ENCODE measurements at places on chromosomes 7 and 10.

- no peak for DNase-seq
Measured at GRCh38 chr7:157189405-157189804, 50.7 kb downstream of the UBE3C start.

DNA sequence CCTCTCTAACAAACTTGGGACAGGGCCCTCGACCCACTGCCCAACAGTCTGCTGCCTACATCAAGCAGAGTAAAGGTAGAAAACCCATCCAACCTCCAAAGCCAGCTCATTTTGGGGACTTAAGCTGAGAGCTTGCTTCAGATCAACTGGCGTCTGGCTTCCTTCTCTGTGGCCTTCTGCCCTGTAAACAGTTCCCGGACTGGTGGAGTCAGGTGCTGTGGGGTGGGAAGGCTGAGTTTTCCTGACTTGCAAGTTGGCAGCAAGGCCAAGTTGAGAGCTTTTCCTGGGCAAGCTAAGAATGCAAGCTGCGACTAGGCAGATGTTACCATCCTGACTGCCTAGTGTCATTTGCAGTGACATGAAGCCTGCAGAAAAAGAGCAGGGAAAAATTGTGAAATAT lies 3.7 kb downstream of the GALNT17 start:
- DNase-seq: no peak

DNA sequence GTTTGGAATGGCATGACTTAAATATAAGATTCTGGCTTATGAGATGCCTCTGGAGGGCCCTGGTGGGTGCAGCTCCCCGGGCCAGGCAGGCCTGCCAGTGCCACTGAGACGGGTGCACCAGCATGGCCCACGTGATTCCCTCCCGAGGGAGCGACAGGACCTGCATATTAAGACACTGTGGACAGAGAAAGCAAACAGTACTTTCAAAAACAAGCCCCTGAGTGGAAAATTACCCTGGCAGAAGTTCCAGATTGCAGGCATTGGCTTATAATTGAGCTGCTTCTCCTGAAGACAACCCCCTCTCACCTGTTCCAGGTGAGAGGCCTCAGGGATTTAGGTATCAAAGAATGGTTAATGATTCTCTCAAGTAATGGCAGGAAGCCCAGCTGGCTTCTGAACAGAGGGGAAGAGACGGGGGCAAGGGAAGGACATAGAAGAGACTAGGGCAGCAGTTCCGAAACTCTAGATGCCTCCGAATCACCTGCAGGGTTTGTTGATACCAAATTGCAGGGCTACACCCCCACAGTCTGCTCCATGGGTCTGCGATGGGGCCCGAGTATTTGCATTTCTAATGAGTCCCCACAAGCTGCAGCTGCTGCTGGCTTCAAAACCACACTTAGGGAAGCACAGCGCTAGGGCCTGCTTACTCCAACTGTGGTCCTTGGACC lies 66.0 kb upstream of the DOCK1 start:
- DNase-seq: no peak

DNA sequence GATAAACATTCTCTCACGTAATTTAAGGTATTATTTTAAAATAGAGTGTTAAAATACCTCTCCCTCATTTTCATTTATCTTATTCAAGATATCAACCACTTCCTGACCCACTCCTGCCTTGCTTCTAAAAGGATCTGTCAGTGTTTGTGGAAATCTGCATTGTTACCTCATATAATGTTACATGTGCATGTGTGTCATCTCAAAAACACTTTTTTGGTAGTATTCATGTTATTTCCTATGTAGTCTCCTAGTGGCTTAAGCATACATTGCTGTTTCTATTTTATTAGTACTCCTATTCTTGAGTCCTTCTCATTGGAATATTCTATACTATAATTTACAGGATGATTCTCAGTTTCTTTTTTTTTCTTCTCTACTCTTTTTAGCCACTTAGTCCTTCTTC lies 1360.7 kb upstream of the CELF2 start:
- DNase-seq: no peak

DNA sequence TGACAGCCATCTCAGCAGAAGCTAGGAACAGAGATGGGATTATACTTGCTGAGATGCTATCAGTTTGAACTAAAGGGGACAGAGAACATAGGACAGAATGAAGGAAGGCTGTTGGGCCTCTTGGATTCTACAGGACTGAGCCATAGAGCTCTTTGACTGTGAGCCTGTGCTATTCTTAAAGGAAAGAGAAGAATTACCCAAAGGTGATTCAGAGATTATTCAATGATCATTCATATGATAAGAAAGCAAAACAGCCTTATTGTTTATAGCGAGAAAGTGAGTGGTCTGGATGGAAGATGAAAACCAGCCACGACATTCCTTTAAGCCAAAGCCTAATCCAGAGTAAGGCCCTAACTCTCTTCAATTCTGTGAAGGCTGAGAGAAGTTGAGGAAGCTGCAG lies 69.7 kb upstream of the NEUROD6 start:
- DNase-seq: no peak

DNA sequence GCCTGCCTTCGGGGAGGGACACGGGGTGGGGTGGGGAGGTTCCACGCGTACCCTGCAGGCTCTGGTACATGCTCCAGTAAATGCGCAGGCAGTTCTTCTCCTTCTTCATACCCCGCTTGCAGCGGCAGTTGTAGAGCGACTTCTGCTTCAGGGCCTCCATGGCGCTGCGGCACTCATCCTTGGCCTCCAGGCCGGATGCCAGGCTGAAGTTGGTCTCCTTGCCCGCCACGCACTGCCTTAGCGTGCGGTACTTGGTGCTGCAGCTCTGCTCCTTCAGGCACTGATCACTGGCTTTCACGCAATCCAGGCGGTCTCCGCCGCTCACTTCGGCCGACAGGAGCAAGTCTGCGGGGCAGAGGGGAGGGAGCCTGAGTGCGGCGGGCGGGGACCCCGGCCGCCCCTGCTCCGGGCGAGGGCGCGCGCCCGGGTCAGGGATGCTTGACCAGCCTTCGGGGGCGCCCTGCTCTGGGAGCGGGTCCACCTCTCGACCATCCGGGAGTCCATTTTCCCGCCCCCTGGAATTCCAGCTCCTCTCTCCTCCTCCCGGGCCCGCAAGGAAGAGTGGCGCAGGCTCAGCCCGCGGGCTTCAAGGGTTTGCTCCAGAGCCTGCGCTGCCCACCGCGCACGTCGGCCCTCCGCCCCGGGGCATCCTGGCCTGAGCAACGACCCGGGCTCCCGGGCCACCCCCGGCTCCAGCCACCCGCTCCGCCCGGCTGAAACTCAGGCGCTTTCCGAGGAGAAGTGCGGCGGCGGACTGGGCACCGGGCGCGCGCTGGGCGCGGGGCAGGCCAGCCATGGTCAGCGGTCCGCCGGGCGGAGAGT lies 2.0 kb downstream of the GFRA1 start:
- no peak for DNase-seq

DNA sequence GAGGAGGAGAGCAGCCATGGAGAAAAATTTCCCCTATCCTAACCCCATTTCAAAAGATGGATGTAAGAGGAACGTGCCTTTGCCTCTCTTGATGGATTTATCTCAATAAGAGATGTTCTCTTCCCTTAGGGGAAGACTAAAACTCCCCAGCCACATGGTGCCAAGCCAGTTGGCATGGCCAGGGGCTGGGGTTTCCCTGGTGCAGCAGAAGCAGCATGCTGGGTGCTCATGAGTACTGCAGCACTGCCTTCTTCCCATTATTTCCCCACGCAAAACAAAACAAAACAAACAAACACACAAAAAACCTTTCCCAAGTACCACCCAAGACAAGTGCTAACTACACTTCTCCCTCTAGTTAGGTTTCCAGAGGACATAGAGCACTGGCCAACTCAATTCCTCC lies 97.2 kb downstream of the DOCK4 start:
- no peak for DNase-seq

DNA sequence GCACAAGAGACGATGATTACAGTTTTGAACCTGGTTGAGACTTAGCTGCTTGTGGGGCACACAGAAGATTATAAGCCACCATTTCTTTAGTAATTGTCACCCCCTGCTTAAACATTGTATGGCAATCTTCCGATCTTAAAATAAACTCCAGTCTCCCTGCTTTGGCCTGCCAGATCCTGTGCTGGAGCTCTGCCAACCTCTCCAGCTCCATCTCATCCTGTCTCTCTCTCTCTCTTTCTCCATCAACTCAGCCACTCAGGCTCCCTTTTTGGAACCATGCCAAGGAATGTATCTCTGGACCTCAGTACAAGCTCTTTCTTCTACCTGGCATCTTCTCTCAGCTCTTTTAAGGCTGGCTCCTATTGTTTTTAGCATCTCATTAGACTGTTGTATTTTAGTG lies 1053.2 kb downstream of the REEP3 start:
- no peak for DNase-seq

DNA sequence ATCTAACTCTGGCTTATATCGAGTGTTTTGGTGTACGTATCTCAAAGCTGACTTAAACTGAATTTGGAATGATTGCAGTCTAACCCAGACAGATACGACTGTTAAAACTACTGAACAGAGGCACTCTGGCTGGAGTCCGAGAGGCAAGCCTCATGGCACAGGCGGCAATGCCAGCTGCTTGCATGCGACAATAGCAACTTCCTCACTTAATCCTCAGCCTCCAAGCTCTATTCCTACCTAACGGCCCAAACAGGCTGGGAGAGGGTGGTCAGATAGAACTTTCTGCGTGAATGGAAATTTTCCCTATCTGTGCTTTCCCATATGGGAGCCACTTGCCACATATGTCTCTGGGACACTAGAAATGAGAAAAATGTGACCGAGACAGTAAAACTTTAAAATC lies 292.0 kb upstream of the KLF6 start:
- DNase-seq: no peak

DNA sequence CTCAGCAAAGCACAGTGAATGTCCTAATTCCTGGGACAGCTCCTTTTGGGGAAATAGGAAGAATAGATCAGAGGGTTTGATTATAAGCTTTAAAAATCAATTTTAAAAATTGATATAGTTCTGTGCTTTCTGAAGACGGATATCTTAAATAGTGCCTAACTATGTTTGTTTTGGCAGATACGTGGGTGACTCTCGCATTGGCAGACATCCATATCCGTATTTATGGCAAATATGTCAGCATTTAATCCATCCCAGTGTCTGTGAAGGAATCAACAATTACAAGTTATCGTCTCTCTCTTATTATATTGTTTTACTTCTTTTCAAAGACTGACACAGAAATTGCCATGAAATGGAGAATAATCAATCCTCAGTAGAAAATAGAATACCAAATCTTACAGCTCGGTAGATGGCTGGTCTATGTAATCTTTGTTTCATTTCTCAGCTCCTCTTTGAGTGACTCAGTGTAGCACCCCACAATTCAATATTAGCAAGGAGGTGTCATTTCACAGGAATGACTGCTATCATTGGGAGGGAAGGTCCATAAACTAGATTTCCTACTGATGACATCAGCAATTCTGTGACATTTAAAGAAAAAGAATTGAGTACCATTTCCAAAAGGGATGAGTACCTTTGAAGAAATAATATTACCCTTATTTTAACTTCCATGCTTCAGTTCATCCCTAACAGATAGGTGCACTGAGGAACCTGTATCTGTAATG lies 186.4 kb upstream of the NFE2L3 start:
- DNase-seq: no peak

- DNase-seq: no peak
Measured at GRCh38 chr10:10326116-10326515, 691.6 kb upstream of the CELF2 start.

DNA sequence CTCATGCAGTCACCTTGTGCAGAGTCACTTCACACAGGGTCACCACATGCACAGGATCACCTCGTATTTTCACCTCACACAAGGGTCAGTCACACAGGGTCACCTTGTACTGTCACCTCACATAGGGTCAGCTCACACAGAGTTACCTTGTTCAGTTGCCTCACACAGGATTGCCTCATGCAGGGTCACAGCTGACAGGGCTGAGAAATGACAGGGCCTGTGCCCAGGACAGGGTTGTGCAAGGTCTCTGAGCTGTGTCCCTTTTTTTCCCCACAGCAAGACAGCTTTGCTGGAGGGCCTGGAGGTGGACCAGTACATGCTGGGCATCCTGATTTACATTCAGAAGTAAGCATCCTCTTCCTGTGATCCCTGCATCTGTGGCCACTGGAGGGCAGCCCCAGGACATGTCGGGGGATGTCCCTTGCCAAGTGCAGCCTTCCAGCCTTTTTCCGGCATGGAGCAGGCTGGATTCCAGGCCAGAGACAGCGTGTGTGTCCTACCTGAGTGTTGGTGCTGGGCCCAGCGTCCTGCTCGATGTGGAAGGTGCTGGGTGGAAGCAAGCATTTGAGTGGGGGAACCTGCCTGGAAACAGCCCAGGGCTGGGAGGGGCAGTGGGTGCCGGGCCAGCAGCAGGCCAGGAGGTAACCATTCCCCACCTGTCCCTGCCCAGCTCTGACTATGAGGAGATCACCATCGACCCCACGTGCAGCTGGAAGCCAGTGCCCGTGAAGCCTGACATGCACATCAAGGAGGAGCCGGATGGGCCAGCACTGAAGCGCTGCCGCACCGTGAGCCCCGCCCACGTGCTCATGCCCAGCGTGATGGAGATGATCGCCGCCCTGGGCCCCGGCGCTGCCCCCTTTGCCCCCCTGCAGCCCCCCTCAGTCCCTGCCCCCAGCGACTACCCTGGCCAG lies 16.3 kb downstream of the ZMIZ2 start:
- DNase-seq: no peak

DNA sequence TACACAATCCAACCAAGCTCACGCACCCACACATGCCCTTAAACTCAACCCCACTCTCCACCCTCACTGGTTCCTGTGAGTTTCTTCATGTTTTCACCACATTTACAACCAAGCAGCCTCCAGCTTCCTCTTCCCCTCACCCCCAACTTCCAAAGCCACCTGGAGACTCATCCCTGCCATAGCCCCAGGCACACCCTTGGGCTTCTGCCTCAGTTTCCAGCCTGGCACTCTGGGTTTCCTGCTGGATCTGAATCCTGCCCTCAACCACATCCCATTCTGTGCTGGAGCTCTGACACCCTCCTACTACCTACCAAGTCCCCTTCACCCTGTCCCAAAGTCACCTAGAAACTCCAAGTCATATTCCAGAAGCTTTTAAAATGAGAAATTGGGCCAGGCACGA lies 29.4 kb downstream of the CCDC3 start:
- DNase-seq: no peak

DNA sequence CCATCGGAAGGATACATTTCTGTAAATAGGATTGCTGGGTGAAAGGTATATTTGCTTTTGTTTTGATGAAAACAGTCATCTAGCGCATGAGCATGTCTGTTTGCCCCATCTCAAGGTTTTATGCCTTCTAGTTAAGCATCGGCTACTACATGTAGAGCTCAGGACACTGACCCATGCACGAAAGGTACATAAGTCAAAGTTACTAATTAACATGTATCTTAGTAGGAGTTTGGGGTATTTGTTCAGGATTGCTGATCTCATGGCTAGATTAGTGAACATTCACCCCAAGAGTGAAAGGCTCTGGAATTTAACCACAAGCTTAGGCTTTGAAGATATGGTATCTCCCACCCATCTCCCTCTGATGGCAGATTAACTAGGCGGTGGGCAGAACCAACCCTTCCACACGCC lies 91.5 kb downstream of the RBM20 start:
- DNase-seq: no peak

- peak; percentile 64 for DNase-seq
Measured at GRCh38 chr10:116891208-116891607, 41.9 kb downstream of the ENO4 start.

All from HEK293T (cell line).